Body of pancreas (tissue), 4 donors: ENCODE measurements at places on chromosomes 4 and X. TPM values are rescaled to one million over a fixed set of nuclear protein-coding genes. Genes with fewer than 3 reads are reported as not detected.

The OTC gene
- total RNA-seq, result 1.8 TPM

The ANK2 gene
- total RNA-seq, result 9.9 TPM

The CLIC2 gene
- total RNA-seq, result 5.4 TPM

The FAM9A gene
- not detected for total RNA-seq

The TGIF2LX gene
- total RNA-seq, result not detected

The FRAS1 gene
- total RNA-seq, result 24.4 TPM

The SLC6A14 gene
- total RNA-seq, result under 0.01 TPM

The LIMCH1 gene
- total RNA-seq, result 9.3 TPM

DNA sequence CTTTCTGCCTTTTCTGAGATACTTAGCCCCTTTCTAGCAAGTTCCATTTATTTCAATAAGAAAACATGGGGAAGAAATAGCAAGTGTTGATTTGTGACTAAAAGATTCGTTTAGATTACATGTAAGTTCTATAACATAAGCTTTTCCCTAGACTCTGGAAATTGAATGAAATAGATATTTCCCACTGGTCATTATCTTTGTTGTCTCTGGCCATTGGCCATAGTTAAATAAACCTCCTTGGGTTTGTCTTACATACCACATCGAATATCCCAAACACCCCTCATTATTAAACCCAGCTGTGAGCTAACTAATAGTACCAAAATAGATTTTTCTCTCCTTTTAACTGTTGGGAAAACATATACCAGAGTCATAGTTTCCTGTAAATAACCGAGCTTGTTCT is 534.8 kb downstream of the IQCM start:
- DNase-seq, result no peak

- no peak for DNase-seq
Measured at GRCh38 chr4:112855058-112855457, 194.4 kb upstream of the ANK2 start.

- no peak for DNase-seq
Measured at GRCh38 chrX:19332983-19333382, 10.7 kb upstream of the PDHA1 start.

GRCh38 chr4:7761312-7761711 is 178.3 kb downstream of the AFAP1 start:
- DNase-seq, result no peak

- no peak for DNase-seq
Measured at GRCh38 chr4:26351685-26352084, 30.9 kb downstream of the RBPJ start.

DNA sequence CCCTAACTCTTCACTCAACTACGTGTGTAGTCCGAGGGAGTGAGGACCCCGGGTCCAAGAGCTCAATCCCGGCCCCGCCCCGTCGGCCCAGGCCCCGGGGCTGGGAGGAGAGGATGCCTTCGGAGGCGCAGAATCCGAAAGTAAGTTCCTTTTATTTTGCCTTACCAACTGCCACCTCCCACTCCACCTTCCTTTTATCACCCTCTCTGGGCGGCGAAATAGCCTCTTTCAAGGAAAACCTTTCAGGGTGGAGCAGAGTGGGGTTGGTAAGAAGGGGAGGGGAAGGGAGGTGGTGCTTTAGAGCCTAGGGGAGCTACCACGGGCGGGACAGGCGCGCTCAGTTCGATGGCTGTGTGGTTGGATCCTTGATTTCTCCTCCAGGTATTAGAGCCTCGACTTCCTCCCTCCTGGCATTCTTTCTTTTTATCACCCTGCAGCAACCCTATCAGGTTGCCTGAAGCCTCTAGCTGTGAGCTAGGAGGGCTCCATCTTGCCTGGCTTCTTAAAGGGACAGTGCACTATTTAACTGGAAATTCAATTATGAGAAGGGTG is 191.2 kb downstream of the RRAGB start:
- DNase-seq, result no peak

DNA sequence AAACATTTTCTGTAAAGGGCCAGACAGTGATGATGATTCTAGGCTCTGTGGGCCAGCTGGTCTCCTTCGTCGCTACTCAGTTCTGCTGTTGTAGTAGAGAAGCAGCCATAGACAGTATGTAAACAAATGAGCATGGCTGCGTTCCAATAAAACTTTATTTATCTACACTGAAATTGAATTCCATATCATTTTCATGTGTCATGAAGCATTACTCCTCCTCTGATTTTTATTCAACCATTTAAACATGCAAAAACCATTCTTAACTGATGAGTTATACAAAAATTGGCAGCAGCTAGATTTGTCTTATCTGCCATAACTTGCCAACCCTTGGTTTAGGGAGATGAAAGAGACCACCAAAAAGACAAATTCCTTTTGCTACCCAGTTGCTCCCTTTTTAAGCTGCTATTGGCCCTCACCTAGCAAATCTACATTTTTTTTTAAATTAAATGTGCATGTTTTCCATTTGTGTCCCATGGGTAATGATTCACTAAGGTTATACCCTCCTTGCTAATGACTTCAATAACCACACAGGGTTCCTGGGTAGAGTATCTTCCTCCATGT is 309.9 kb downstream of the DHX15 start:
- DNase-seq, result no peak

GRCh38 chr4:182018691-182019090 is 224.5 kb upstream of the TENM3 start:
- no peak for DNase-seq

GRCh38 chrX:110125446-110126162 is 122.7 kb downstream of the TMEM164 start:
- DNase-seq, result peak; percentile 33

- no peak for DNase-seq
Measured at GRCh38 chrX:104310090-104310489, 55.4 kb upstream of the ESX1 start.

DNA sequence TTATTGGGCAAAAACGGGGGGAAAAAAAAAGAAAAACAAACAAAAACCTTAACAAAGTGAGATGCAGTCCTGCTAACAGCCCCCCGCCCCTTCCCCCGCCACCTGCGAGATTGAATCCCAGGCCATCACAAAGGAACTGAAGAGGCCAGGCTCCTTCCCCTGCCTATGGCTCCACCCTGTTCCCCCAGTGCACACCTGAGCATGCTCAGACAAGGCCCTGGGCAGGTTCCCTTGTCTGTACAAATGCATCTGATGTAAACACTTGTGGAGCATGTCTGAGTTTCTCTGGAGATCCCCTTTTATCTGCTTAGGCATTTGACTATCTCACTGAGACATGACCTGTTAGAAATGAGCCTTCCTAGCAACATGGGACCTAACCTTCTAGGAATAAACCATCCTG is 983.7 kb upstream of the PABPC4L start:
- DNase-seq, result no peak
